ENCODE measurements at places on chromosomes 7 and 10.

DNA sequence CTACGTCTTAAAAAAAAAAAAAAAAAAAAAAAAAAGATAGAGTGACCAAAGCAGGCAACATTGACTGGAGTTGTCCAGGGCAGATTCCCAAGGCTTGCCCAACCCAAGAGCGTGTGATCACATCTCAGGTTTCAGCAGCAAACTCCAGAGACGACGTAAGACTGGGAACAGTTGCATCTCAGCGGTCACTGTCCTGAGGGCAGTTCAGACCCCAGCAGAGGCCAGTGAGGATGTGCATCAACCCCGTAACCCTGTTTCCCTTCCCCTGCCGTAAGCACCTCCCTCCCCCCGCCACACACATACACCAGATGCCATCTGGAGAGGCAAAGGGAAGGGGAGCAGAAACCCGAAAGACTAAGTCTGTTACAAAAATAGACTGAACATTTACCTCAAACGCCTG, 19.3 kb upstream of the TOMM7 start:
- DNase-seq, result peak; percentile 51

DNA sequence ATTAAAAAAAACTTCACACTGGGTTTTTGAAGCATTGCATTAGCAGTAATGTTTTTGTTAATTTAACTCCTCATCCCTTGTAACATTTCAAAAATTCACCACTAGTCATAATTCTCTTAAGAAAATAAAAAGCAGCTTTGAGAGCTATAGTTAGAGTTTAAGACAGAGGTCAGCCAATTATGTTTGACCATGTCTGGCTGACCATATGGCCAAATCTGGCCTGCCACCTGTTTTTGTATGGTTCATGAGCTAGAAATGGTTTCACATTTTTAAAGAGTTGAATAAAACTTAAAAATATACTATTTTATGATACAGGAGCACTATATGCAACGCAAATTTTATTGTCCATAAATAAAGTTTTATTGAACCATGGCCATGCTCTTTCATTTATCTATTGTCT, 73.0 kb upstream of the LRRTM3 start:
- no peak for DNase-seq

DNA sequence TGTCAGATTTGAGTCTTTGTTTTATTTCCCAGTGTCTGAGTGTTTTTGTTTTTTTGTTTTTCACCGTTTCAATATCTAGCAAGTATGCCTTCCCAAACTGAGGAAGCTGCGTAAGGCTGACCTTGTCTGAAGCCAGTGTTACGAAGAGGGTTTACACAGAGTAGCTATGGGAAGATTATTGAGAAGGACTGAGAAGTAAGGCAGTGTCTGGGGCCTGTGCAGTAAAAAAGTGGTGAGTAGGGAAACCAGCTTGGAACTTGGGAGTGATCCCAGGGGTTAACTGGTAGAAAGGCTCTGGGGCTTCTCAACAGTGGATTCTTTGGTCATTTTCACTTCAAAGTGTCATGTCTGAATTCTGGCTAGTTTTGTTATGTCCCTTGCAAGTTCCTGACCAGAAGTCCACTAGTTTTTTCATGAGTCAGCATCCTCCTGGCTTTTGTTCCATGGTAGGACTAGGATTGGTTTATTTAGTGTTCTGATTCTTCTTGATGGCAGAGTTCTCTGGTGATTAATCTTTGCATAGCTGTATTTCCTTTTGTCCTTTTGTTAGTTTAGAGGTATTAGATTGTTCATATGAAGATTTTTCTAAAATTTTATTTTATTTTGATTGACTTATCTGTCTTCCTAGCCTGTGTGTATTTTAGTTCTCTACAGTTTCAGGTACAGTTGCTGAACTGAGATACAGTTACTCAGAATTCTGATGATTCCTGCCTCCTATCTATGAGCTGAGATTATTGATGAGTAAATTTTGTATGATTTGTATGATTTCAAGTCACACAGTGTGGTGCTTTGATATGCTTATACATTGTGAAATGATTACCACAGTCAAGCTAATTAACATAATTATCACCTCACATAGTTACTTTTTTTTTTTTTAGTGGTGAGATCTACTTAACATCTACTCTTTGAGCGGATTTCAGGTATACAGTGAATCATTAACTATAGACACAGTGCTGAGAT, 19.0 kb downstream of the GARS1 start:
- peak; percentile 39 for DNase-seq

DNA sequence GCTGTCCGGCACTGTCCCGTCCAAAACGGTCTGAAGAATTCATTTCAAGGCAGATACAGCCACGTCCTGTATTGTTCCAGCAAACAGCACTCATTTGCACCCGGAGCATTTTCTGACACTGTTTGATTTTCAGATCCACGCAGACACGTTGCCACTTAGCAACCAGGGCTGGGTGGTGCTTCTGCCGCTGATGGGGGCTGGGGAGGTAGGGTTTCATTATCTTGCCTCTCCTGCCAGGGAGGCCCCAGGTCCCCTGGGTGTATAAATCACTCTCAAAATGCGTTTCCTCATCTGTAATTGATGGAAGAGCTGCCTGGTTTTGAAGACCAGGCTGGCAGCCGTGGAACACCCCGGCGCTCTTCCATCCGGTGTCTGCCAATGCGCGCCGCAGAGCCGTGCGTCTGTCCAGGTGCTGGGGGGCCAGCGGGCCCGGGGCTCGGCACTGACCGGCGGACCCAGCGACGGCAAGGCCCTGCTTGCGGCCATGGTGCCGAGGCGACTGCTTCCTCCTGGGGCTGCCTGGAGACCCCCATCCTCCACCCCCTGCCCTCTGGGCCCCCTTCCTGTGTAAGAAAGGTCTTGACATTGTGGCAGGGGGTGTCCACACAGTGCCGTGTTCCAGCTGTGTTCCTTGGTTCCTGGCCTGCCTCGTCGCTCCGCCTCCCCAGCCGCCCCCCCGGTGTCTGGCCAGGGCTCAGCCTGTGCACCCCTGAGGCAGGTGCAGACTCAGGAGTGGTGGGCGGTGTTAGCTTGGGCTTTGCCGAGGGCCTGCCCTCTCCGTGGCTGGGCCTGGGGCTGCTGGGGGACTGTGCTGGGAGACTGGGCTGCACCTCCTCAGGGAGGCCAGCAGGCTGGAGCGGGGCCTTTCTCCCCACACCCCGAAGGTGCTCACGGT, 16.6 kb downstream of the ADGRA1 start:
- no peak for DNase-seq

- no peak for DNase-seq
These were observed 868.1 kb upstream of the AUTS2 start for GRCh38 chr7:68730194-68730593.

DNA sequence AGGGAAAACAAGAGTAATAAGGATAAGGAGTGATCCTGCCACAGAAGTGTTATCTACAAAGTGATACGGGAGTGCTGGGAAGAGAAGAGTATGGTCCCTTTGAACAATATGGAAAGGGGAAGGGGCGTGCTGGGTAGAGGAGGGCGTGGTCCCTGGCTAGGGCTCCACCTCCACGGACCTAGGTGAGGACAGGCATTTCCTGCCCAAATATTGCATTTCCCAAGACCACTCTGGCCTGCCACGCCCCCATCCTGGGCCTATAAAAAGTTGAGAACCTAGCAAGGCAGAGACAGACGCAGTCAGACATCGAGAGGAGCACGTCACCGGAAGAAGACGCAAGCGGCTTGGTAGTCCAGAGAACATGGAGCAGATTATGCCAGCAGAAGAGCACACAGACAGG, 22.8 kb downstream of the VSTM4 start:
- DNase-seq, result no peak

- no peak for DNase-seq
These were observed 147.8 kb downstream of the ADCY1 start for GRCh38 chr7:45721686-45722598.

GRCh38 chr10:122328676-122329075, 45.8 kb upstream of the PLEKHA1 start:
- no peak for DNase-seq

- no peak for DNase-seq
These were observed 218.9 kb upstream of the SORCS1 start for GRCh38 chr10:107383357-107383756.
